Activated naive CD4-positive, alpha-beta T cell treated with anti-CD3 and anti-CD28 coated beads for 36 hours (primary cell): ENCODE measurements at places on chromosomes 4 and X.

DNA sequence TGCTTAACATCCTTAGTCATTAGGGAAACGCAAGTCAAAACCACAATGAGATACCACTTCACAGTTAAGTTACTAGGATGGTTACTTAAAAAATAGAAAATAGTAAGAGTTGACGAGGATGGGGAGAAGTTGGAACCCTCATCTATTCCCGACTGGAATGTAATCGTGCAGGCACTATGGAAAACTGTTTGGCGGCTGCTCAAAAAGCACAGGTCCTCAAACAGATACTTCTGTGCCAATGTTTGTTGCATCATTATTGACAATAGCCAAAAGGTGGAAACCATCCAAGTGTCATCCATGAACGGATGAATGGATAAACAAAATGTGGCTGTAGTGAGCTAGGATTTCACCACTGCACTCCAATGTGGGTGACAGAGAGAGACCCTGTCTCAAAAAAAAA is 11.7 kb downstream of the CTAG1B start:
- no peak for DNase-seq

GRCh38 chr4:18390655-18391353 is 369.2 kb upstream of the LCORL start:
- DNase-seq: no peak

- no peak for DNase-seq
These were observed 160.7 kb upstream of the LDB2 start for GRCh38 chr4:17058916-17059741.

DNA sequence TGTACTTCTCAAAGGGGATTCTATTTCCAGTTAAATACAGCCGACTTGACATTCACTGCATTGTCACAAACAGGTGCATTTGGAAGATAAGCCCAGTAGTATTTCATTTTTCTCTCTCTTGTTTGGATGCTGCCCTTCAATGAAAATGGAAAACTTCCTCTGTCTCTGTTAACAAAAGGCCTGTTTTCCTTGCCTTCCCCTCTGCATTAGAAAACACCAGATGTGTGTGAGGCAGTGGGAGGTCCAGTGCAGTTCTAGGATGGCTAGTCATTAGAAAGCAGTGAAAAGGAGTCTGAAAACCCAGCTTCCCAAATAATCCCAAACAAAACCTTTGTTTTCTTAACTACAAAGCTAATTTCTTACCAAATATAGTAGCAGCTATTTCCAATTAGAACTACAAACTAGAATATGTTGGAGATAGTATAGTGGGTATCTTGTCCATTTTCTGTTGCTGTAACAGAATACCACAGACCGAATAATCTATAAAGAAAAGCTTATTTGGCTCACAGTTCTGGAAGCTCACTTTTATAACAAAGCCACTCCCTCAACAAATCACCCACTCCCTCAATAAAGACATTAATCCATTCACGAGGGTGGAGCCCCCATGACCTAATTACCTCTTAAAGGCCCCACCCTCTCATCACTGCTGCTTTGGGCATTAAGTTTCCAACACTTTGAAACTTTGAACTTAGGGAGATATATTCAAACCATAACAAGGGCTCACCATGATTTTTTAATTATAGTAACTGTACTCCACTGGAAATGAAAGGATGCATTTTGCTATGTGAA is 452.1 kb upstream of the RPS6KA3 start:
- DNase-seq: no peak

DNA sequence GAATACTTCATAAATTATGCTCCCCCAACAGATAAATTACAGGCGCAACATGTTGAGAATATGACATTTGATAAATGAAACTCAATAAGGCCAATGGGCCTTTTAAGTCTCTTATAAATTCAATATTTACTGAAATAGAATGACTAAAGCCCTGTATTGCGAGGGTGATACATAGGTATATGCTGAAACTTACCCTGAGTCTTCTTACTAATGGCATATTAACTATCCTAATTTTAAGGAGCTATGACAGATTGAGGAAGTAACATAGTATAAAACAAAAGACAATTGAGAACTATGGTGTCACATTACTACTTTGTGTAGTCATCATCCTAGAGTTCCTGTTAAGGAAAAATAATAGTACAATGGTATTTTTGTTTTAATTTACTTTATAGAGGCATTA is 440.7 kb downstream of the IL15 start:
- no peak for DNase-seq

GRCh38 chrX:46587753-46588171 is 14.2 kb downstream of the CHST7 start:
- no peak for DNase-seq

DNA sequence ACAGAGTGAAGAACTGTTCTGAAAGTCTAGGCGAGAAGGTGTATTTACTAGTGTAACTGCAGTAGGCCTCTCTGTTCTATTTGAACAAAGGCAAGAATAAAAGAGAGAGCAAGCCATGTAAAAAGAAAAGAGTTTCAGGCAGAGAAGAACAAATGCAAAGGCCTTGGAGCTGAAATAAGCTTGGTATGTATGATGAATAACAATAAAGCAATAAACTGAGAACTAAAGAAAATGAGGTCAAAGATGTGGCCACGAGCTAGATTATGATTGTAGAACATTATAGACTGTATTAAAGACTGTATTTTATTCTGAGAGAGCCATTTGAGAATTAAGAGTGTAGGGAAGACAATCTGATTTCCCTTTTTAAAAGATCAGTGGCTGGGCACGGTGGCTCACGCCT is 160.5 kb downstream of the LRBA start:
- DNase-seq: no peak

DNA sequence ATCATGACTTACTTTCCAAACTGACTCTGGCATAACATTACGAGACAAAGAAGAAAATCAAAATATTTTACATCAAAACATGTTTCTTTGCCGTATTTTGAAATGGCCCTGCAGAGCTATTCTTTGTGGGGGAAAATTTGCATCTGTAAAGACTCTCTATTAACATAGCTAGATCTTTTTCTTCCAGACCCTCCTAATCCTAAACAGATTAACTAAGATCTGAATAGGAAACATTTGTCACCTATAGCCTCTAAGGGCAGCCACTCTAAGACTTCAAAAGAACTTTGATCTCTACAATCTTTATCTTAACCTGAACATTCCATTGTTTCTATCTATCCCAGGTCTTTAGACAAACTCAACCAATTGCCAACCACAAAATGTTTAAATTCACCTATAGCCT is 176.6 kb upstream of the CENPE start:
- no peak for DNase-seq

GRCh38 chr4:85773372-85773771 is 298.4 kb downstream of the ARHGAP24 start:
- DNase-seq: no peak

DNA sequence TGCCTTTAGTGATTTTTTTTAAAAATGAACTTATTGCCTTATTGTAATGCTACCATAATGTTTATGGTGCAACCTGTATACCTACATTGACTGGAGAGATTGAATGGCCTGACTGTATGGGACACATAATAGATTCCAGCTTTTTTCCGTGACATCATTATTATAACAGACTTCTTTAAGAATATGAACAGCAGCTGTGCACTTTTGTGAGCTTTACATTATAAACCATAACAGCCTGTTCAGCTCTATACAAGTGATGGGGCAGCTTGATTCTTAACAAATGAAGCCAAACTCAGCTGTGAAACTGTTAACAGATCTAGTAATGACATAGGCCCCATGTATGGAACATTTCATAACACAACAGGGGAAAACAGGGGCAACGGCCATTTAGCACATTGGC is 187.0 kb downstream of the BMPR1B start:
- no peak for DNase-seq

GRCh38 chr4:56038487-56039162 is 89.9 kb downstream of the CEP135 start:
- no peak for DNase-seq

- no peak for DNase-seq
These were observed 23.7 kb upstream of the MSANTD1 start for GRCh38 chr4:3225071-3225850.

DNA sequence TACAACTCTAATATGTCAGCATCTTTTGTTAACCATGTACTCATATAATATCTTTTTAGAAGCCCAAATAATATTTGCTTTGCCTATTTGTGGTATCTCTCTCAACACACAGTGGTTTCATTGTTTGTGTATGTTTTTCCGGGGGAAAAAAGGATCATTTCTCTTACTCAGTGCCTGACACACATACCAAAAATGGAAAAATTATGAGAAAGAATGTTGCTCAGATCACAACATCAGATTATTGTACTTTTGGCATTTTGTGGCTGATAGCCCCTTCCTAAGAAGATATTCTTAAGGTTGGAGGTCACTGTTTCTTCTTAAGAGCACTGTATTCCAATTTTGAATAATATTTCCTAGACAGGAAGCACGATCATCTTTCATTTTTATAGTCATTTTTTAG is 93.6 kb downstream of the PDLIM5 start:
- no peak for DNase-seq

GRCh38 chr4:87697945-87698344 is 47.9 kb downstream of the DMP1 start:
- DNase-seq: no peak

DNA sequence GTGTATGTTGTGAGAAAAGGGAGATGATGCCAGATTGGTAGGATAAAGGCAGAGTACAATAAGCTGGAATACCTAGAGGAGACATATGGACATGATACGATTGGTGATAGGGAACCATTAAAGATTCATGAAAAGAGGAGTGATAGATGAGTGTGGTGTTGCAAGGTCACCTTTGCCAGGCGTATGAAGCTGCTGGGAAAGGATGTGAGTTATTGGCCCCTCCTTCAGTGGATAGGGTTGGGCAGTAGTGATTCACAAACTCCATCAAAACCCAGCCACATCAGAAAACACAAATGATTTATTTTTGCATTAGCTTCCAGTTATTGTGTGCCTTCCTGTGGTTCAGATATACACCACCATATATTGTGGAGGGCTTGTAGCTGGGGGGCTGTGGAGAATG is 34.3 kb downstream of the TMEM164 start:
- no peak for DNase-seq

DNA sequence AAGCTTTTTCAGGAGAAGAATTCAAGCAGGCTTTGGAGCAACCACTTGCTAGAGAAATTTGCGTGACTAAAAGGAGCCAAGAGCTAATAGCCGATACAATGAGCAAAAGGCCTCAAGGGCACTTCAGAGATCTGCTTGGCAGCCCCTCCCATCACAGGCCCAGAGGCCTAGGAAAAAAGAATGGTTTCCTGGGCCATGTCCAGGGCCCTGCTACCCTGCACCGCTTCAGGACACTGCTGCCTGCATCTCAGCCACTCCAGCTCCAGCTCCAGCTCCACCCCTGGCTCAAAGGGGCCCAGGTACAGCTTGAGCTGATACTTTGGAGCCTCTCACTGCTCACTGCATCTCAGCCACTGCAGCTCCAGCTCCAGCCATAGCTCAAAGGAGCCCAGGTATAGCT is 98.9 kb downstream of the FAM13A start:
- no peak for DNase-seq

DNA sequence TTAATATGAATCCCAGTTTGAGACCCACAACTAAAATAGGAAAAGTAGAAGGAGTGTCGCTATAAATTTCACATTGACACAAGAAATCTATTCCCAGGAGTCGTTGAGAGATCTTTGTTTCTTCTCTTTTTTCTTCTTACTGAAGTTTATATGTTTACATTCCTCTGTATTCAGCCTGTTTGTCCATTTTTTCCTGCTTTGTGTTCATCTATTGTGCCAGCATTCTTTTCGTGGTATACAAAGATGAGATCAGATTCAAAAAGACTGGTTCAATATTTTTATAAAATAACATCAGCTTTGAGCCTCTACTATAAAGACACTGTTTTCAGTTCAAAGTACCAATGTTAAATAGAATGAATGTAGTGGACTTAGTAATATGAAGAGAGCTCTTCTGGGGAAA is 95.4 kb upstream of the MYOZ2 start:
- no peak for DNase-seq

DNA sequence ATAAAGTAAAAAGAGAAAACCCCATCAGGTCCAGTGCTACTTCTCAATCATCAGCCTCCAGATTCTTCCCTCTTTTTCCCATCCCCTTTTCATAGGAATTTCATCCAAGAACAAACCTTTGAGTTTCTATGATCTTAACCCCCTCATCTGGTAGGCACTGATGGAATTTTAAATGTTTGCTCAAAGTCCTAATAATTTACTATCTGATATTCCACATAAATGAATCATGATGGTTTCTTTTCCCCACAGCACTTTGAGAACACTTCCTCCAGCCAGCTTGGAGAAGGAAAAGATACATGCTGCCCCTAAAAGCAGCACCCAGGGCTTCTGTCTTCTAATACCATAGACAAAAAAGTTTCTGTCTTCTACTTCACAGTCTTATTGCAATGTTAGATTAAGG is 19.4 kb upstream of the KLHL8 start:
- no peak for DNase-seq

- no peak for DNase-seq
These were observed 985.6 kb upstream of the HS3ST1 start for GRCh38 chr4:12414181-12414812.

- no peak for DNase-seq
These were observed 896.1 kb upstream of the LCORL start for GRCh38 chr4:18917689-18918088.

GRCh38 chr4:74038425-74039314 is at the start of gene CXCL3:
Gene CXCL3 (minus strand): TSS chr4:74038689. CDS start chr4:74038611, 78 bp downstream.
- peak; percentile 17 for DNase-seq

GRCh38 chr4:76799140-76799539 is 98.8 kb downstream of the SOWAHB start:
- no peak for DNase-seq

- no peak for DNase-seq
These were observed 672 bp upstream of the NAT8L start for GRCh38 chr4:2058264-2059045.

GRCh38 chr4:163548481-163549243 is 54.2 kb downstream of the TMA16 start:
- peak; percentile 23 for DNase-seq

- no peak for DNase-seq
These were observed 59.7 kb upstream of the TMEM164 start for GRCh38 chrX:109943092-109943739.

- DNase-seq: no peak
These were observed 73.7 kb downstream of the SPCS3 start for GRCh38 chr4:176393306-176394013.

- no peak for DNase-seq
These were observed 85.5 kb downstream of the CAMK2D start for GRCh38 chr4:113675731-113676697.

GRCh38 chrX:37799936-37800335 is 20.1 kb downstream of the CYBB start:
- DNase-seq: no peak

DNA sequence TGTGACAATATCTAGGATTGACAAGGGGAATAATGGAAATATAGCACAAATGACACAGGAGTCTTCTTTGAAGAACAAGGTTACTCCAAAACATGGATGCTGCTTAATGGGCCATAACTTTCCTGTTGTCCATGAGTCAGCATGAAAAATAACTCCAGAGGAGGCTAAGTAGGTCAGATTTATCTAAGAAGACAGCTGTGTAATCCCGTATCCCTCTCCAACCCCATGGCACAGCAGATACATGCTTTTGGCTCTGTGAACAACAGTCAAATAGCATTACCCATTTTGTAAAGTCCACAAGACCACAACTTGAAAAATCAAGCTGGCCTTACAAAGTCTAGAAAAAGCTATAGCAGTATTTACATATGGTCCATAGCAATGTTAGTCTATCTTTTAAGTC is 2.1 kb upstream of the TMEM131L start:
- no peak for DNase-seq
